Caki2 (cell line): ENCODE measurements at places on chromosomes 4 and X. TPM values are rescaled to one million over a fixed set of nuclear protein-coding genes. Genes with fewer than 3 reads are reported as not detected.
A peak's percentile ranks its signal among the peaks of the same experiment; 100 is the strongest.

- no peak for DNase-seq
Measured at GRCh38 chr4:47505147-47505546, 20.1 kb downstream of the ATP10D start.

- no peak for DNase-seq
Measured at GRCh38 chr4:89906777-89907521, 12.3 kb downstream of the MMRN1 start.

DNA sequence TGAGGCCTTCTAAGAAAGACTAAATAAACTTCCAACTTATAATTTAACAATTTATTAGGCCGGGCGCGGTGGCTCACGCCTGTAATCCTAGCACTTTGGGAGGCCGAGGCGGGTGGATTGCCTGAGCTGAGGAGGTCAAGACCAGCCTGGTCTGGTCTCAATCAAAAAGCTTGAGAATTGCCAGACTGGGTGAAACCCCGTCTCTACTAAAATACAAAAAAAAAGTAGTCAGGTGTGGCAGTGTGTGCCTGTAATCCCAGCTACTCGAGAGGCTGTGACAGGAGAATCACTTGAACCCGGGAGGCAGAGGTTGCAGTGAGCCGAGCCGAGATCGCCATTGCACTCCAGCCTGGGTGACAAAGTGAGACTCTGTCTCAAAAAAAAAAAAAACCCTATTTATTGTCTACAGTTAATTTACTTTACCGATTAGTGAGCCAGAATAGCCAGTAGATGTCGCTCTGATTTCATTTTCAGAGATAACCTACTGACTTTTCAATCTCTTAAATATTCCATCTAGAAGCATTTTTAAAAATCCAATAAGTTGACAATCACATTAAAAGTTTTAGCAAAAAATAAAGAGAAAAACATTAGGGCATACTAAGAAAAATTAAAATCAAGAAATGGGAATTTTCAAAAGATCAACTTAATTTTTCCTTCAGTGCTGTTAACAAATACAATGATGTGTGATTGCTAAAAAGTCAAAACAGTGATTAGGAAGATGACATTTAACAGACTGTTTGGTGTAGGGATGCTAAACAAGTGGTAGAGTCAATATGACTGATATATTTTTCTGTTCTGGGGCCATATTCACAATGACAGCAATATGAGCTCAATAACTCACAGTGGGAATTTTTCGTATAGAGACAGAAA is 4.3 kb upstream of the SHROOM3 start:
- peak; percentile 39 for DNase-seq

Gene MAGEC3
- not detected in 2 replicates for total RNA-seq

GRCh38 chrX:57741107-57741506 is 61.0 kb upstream of the NLRP2B start:
- DNase-seq = no peak

DNA sequence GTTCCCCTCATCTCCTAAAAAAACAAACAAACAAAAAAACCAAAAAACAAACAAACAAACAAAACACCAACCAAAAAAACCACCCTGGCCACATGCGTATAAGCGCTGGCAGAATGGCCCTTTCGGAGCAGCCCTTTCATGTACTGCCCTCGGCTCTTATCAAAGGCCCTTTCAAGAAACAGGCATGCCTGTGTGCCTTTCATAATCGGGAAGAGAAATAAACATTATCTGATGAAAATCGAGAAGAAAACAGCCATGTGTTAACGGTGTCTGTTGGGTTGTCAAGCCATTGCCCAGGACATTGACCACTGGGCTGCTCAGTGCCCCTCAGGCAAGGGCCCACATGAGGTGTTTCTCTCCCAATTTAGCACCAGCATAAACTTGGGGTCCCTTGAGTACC is 68.3 kb downstream of the PJA1 start:
- no peak for DNase-seq

DNA sequence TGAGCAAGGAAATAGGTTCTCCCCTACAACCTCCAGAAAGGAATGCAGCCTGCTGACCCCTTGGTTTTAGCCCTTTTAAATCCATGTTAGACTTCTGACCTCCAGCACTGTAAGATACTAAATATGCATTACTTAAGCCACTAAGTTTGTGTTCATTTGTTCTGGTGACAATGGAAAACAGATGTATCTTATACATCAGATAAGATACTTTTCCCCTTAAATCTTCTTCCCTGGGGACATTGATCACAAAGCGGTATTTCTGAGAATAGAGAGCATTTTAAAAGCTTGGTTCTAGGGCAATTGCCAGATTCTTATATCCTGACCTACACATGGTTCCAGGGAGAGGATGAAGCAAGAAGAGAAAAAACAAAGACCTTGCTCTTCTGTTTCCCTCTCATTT is 6.5 kb upstream of the TMEM184C start:
- DNase-seq = no peak

Gene RNF128
- 10.6 and 13.0 TPM in 2 replicates for total RNA-seq

Gene LNX1
- total RNA-seq = 3.7 and 13.2 TPM in 2 replicates

DNA sequence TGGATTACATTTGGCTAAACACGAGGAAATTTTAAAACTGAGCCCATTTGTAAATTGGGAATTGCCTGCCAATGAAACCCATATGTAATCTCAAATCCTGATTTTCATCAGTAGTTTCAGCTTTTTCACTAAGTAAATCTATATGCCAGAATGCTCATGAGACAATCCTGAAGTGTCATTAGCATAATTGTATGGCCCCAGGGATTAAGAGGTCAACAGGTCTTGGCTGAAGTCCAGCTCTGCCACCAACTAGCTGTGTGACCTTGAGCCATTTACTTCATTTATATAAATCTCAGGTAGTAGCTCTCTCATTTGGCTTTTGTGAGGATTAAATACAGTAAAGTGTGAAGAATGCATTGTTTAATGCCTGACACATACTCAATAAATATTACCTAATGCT is 320.5 kb upstream of the EMCN start:
- DNase-seq = no peak

Gene ARAP2
- 1.5 and 2.1 TPM in 2 replicates for total RNA-seq
